ENCODE measurements at places on chromosomes 1 and 21.

DNA sequence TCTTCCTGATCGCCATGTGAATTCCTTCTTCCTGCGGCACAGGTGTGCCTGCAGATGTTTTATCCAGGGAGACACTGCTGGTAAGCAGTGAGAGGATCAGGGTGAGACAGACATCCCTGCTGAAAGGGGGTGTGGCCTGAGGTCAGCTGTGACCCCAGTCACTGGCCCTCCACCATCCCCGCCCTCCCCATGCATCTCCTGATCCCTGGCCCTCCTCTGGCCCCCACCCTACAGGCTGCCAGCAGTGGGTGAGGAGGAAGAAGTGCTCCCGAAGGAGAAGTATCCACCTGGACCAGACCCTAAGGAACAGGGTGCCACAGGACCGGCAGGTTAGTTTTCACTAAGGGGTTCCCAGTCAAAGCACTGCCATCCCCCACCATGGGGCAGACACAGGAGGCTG lies 85.3 kb downstream of the GLIS1 start:
- H3K27me3 ChIP-seq, result peaks cover 24% of the 10 kb centered on the region
- DNase-seq, result no peak
- H3K36me3 ChIP-seq, result no peaks in the 10 kb centered on the region
- no peak overlapping the region for H3K4me3 ChIP-seq
- no peaks in the 10 kb centered on the region for H3K4me1 ChIP-seq

DNA sequence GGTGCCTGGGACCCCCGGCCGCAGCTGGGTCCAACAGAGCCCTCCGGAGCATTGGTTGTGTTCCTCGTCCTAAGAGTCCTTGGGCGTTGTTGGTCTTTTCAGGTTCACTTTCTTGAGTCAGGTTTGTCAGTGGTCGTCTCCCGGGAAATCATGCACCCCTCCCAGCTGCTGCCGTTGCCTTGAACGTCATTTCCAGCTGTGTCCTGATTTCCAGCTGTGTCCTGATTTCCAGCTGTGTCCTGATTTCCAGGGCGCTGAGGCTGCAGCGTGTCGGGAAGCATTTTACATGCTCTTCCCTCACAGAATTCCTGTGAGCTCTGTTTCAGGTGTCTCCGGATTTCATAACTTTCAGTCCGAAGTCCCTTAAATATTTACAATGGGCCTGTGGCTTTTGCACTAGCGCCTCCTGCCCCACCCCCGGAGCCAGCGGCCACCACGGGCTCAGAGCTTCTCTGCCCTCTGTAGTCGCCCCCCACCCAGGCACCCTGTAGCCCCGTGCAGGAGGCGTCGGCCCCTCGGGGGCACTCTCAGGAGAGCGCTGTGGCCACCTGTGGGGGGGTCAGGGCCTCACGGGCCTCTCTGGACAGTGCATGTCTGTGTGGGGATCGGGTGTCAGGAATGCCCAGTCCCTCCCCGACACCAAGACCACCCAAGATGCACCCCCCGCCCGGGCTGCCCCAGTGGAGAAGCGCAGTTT lies 66.7 kb downstream of the COL18A1 start:
- no peak for DNase-seq
- peaks cover 13% of the 10 kb centered on the region for H3K27me3 ChIP-seq
- no peak overlapping the region for H3K4me3 ChIP-seq
- H3K27ac ChIP-seq, result no peak overlapping the region

- peaks cover 48% of the 10 kb centered on the region for H3K4me1 ChIP-seq
- no peaks in the 10 kb centered on the region for H3K27me3 ChIP-seq
- no peak overlapping the region for H3K27ac ChIP-seq
- H3K36me3 ChIP-seq, result peaks cover 58% of the 10 kb centered on the region
- no peak for DNase-seq
Observed at GRCh38 chr1:27615346-27616192, 11.6 kb upstream of the AHDC1 start.

- H3K4me3 ChIP-seq, result no peak overlapping the region
- H3K36me3 ChIP-seq, result no peaks in the 10 kb centered on the region
- peaks cover 4% of the 10 kb centered on the region for H3K4me1 ChIP-seq
- H3K27me3 ChIP-seq, result peaks cover 8% of the 10 kb centered on the region
- no peak for DNase-seq
Observed at GRCh38 chr1:33361532-33362235, 40.8 kb upstream of the A3GALT2 start.

DNA sequence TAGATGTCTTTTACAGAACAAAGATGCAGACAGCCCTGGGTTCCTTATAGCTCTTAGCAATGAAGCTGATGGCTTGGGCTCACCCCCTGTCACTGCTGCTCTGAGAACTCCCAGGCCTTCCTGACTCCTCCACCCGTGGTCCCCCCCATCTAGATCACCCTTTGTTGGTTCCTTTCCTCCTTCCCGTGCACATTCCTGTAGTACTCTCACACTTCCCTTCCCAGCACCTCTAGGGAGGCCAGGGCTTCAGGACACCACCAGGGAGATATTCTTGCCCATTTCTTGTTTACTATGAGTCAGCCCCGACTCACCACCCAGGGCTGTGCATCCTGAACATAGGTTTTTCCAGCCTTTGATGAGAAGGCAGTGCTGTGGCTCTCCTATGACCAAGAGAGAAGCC lies 14.4 kb upstream of the NOS1AP start:
- H3K4me3 ChIP-seq, result no peak overlapping the region
- H3K27ac ChIP-seq, result no peak overlapping the region
- H3K4me1 ChIP-seq, result no peaks in the 10 kb centered on the region
- H3K27me3 ChIP-seq, result peaks cover 20% of the 10 kb centered on the region

DNA sequence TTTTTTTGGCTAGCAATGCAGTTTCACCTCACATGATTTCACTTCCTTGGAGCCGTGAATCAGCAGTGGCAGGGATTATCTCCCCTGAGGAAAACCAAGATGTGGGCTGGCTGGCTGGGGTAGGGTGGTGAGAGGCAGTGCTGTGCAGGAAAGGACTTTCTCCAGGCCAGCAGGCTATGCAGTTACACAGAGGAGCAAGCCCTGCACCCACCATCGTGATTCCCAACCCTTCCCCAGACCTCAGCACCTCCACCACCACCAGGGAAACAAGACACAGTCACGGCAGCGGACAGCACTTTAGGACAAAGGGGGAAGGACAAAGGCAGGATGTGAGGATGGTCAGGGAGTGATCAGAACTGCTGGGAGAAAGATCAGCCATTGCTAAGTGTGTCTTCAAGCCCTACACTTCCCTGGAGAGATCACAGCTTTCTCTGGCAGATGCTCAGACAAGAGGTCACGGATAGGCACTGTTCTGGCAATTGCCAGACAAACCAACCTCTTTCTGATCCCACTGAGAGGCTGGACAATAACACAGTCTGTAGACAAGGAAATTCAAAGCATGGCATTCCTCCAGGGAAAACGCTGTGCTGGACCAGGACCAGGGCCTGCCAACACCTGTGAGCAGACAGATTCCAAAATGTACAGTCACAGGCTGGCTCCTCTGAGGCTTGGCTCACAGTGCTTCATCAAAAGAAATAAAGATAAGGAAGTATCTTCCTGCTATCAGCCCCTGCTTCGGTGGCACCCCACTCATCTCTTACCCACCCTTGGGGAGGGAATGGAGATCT lies 509.4 kb downstream of the SMYD3 start:
- H3K27me3 ChIP-seq, result no peaks in the 10 kb centered on the region
- DNase-seq, result no peak
- no peak overlapping the region for H3K27ac ChIP-seq
- H3K4me3 ChIP-seq, result no peak overlapping the region

DNA sequence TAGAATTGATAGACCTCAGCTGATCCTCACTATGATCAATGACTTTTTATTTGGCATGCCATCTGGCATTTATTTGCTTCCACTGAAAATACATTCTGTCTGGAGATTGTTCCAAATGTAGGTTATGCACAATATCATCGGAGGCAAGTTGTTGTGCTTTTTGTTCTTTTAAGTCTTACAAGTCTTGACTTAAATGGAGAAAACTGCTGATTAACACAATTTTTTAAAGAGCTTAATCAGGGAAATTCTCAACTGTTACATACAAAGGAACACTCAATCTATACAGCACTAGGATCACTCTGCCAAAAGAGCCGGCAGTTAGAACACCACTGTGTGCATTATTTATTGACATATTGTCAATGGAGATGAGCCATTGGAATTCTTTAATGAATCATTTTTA lies 19.2 kb downstream of the CYYR1 start:
- no peaks in the 10 kb centered on the region for H3K27me3 ChIP-seq
- no peaks in the 10 kb centered on the region for H3K36me3 ChIP-seq
- DNase-seq, result no peak
- no peaks in the 10 kb centered on the region for H3K4me1 ChIP-seq
- no peak overlapping the region for H3K27ac ChIP-seq
- H3K4me3 ChIP-seq, result no peak overlapping the region
